ENCODE measurements at places on chromosomes 4 and X. TPM values are rescaled to one million over a fixed set of nuclear protein-coding genes. Genes with fewer than 3 reads are reported as not detected.

The HMGN5 gene
- total RNA-seq, result 7.1 TPM

The EMCN gene
- total RNA-seq, result 26.5 TPM

The FHDC1 gene
- total RNA-seq, result 3.0 TPM

GRCh38 chr4:163473130-163473529 is 424 bp downstream of the TKTL2 start:
- H3K36me3 ChIP-seq, result no peaks in the 10 kb centered on the region
- no peaks in the 10 kb centered on the region for H3K4me1 ChIP-seq
- no peaks in the 10 kb centered on the region for H3K27me3 ChIP-seq
- no peak overlapping the region for H3K4me3 ChIP-seq
- H3K27ac ChIP-seq, result no peak overlapping the region

DNA sequence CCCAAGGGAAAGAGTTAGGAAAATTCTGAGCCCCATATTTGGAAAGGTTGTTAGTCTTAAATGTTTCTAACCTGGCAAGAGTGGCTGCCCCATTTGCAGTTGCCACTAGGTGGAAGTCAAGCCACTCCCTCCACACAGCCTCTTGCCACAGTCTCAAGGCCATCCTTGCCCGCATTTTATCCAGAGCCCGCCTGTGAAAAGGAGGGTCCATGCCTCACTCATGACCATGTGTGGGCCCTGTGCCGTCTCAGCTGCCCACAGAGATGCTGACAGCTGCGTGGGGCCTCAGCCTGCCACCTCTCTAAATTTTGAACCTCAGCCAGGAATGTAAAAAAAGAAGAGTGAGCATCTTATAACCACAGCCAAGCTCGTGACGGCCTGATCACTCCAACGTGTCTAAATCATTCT is 201.5 kb upstream of the FAM241A start:
- no peaks in the 10 kb centered on the region for H3K36me3 ChIP-seq
- no peaks in the 10 kb centered on the region for H3K27me3 ChIP-seq
- DNase-seq, result no peak
- H3K4me1 ChIP-seq, result no peaks in the 10 kb centered on the region

DNA sequence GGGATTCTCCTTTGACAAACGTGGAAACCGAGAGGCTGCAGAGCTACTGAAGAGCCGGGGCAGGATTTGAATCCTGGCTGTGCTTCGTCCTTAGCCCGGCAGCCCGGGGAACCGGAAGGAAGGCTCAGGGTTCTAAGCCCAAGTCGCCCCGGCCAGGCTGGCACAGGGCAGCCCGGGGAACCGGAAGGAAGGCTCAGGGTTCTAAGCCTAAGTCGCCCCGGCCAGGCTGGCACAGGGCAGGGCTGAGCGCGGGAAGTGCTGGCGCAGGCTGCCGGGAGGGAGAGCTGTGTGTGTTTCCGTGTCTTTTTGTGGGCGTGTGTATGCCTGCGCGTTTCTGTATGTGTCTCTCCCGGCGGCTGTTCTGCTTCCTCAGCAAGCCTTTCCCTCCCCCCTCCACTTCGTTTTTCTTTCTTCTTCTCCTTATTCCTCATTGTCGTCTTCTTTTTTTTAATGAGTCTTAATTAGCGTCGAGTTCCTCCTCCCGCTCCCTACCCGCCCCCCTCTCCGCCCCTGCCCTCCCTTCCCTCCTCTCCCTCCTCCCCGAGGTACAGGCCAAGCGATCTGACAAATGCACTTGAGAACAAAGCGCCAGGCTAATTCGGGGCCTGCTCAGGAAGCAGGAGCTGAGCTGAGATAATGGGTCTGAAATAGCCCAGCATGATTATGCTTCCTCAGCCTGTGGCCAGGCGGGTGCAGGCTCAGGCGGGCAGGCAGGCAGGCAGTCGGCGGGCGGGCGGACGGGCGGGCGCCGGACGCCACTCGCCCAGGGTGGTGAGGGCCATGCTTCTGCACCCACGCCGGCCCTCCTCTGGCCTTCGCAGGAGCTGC is 65.9 kb downstream of the EFNB1 start:
- DNase-seq, result peak; percentile 83
- no peaks in the 10 kb centered on the region for H3K27me3 ChIP-seq
- no peak overlapping the region for H3K27ac ChIP-seq
- no peak overlapping the region for H3K4me3 ChIP-seq
- H3K36me3 ChIP-seq, result no peaks in the 10 kb centered on the region

GRCh38 chrX:769796-770195 is 139.2 kb downstream of the SHOX start:
- H3K27ac ChIP-seq, result no peak overlapping the region
- peak; percentile 22 for DNase-seq
- no peak overlapping the region for H3K4me3 ChIP-seq

GRCh38 chrX:14050709-14051108 is 21.0 kb upstream of the GEMIN8 start:
- H3K27ac ChIP-seq, result no peak overlapping the region
- no peaks in the 10 kb centered on the region for H3K4me1 ChIP-seq
- no peak overlapping the region for H3K4me3 ChIP-seq
- no peaks in the 10 kb centered on the region for H3K27me3 ChIP-seq
- no peak for DNase-seq

DNA sequence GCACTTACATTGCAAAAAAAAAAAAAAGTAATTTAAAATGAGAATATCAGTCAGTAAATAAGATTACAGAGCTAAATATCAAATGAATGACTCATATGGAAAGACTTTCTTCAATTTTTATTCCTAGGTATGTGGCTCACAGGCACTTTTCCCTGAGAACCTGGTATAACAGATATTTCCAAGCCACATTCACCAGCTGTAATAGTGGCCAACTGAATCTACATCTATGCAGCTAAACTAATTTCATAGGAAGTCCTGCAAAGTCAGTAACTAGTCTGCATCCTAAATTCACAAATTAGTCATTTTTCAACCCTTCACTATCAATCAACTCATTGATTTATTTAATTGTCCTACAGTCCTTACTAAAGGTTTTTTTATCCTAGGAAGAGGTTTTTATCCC is 5.6 kb downstream of the PDE5A start:
- H3K36me3 ChIP-seq, result no peaks in the 10 kb centered on the region
- no peaks in the 10 kb centered on the region for H3K4me1 ChIP-seq
- no peak overlapping the region for H3K27ac ChIP-seq
- no peak for DNase-seq
- no peaks in the 10 kb centered on the region for H3K27me3 ChIP-seq

- no peak for DNase-seq
- H3K27me3 ChIP-seq, result no peaks in the 10 kb centered on the region
- no peaks in the 10 kb centered on the region for H3K4me1 ChIP-seq
- H3K36me3 ChIP-seq, result no peaks in the 10 kb centered on the region
- no peak overlapping the region for H3K27ac ChIP-seq
These were observed 106.0 kb upstream of the SLC4A4 start for GRCh38 chr4:71232846-71233245.

DNA sequence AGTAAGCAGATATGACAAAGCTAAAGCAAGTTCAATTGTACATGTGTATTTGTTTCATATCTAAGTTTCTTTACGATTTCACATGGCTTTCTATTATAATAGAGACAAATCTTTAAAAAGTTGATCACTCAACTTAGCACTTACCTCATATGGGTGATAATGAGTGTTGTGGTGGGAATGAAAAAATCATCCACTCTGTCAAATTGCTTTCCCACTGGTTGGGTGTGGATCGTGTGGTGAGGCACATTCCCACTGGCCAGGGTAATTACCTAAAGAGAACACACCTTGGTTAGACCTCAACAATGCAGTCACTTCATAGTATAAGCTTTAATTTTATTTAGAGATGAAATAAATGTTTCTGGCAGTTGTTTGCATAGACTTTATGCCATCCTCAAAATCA is 708.9 kb downstream of the FSTL5 start:
- no peaks in the 10 kb centered on the region for H3K36me3 ChIP-seq
- no peak for DNase-seq
- H3K4me3 ChIP-seq, result no peak overlapping the region
- no peaks in the 10 kb centered on the region for H3K27me3 ChIP-seq

GRCh38 chr4:7511525-7511924 is 76.8 kb upstream of the PSAPL1 start:
- no peak overlapping the region for H3K27ac ChIP-seq
- H3K36me3 ChIP-seq, result no peaks in the 10 kb centered on the region
- H3K27me3 ChIP-seq, result no peaks in the 10 kb centered on the region
- H3K4me1 ChIP-seq, result no peaks in the 10 kb centered on the region
- DNase-seq, result no peak

DNA sequence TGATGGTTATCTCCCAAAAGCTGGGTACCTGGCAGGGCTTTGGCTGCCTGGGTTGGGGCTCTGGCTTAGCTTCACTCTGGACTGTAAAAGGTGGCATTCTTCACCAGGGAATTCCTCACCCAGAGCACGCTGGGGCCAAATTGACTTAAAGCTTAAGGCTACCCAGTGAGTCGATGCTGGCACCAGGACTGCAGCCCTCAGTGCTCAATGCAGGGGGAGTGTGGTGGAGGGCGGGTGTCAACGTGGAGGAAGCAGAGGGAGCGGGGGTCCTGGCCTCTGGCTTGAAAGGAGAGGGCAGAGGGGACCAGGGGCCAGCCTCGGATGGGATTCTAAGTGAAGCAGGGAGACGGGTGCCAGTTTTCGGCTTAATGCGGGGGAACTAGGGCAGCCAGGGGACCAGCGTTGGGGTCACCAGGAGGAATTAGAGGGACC is 446 bp upstream of the FAM50A start:
- no peak overlapping the region for H3K4me3 ChIP-seq
- DNase-seq, result no peak
- H3K4me1 ChIP-seq, result no peaks in the 10 kb centered on the region
- no peaks in the 10 kb centered on the region for H3K36me3 ChIP-seq
- no peaks in the 10 kb centered on the region for H3K27me3 ChIP-seq

GRCh38 chr4:113636877-113637276 is 124.7 kb downstream of the CAMK2D start:
- H3K4me1 ChIP-seq, result peaks cover 14% of the 10 kb centered on the region
- peak overlapping the region; percentile 53 for H3K27ac ChIP-seq
- no peaks in the 10 kb centered on the region for H3K36me3 ChIP-seq
- no peak overlapping the region for H3K4me3 ChIP-seq
- H3K27me3 ChIP-seq, result no peaks in the 10 kb centered on the region
- DNase-seq, result no peak

DNA sequence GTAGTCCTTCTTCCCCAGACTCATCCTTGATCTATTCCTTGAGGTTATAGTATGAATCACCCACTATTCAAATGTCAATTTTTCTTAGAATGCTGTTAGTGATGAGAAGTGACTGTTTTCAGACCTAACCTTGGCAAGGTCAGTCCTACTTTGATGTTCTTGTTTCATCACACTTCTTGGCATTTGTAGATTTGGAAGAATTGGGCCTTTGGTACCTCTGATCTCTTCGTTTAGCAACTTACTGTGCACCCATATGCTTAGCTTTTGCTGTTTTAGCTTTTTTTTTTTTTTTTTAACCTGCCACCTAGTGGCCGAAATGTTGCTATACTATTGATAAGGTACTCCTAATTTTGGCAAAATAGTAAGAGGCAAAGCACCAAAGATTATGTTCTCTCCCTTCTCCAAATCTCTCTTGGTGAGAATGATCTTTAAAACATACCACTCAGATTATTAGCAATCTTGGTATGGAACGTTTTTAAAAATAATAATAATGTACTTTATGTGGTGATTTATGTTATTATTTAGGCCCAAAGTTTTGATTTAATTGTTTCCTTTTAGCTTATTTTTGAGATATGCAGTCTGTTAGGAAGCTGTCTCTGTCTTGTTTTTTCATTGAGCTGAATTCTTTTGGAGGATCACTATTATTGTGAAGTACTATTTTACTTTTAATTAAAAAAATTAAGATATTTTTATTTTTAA is 16.6 kb downstream of the DCK start:
- no peaks in the 10 kb centered on the region for H3K36me3 ChIP-seq
- DNase-seq, result no peak
- no peaks in the 10 kb centered on the region for H3K27me3 ChIP-seq

- H3K4me1 ChIP-seq, result no peaks in the 10 kb centered on the region
These were observed 42.1 kb upstream of the PDGFC start for GRCh38 chr4:157013656-157014055.

- H3K4me1 ChIP-seq, result no peaks in the 10 kb centered on the region
- no peak overlapping the region for H3K4me3 ChIP-seq
- DNase-seq, result no peak
- H3K27ac ChIP-seq, result no peak overlapping the region
- H3K36me3 ChIP-seq, result no peaks in the 10 kb centered on the region
- H3K27me3 ChIP-seq, result no peaks in the 10 kb centered on the region
These were observed 174.9 kb upstream of the VEGFC start for GRCh38 chr4:176967586-176967985.

Measured in aorta (tissue), 5 donors.